ENCODE measurements at places on chromosomes 1 and 21. TPM values are rescaled to one million over a fixed set of nuclear protein-coding genes. Genes with fewer than 3 reads are reported as not detected.

The DIO1 gene
- total RNA-seq = not detected

The GJA5 gene
- not detected for total RNA-seq

The OR14A2 gene
- total RNA-seq = not detected

The MAN1C1 gene
- 16.9 TPM for total RNA-seq

The CLDN17 gene
- not detected for total RNA-seq

The NEK2 gene
- 0.32 TPM for total RNA-seq

The BACE2 gene
- total RNA-seq = 0.37 TPM

The PKNOX1 gene
- 15.3 TPM for total RNA-seq

The CNR2 gene
- total RNA-seq = 0.85 TPM

The TIE1 gene
- not detected for total RNA-seq

The KIAA0040 gene
- total RNA-seq = 29.0 TPM

The PIGM gene
- total RNA-seq = 3.0 TPM

The MXRA8 gene
- 0.42 TPM for total RNA-seq

The PCBP3 gene
- total RNA-seq = 4.2 TPM

The PIGV gene
- total RNA-seq = 14.3 TPM

Measured in T-helper 17 cell (primary cell).